ENCODE measurements at places on chromosomes 1 and 21. TPM values are rescaled to one million over a fixed set of nuclear protein-coding genes. Genes with fewer than 3 reads are reported as not detected.

The DDR2 gene
- 0.65 TPM for total RNA-seq

The HSPA6 gene
- 0.60 TPM for total RNA-seq

The MIXL1 gene
- total RNA-seq = not detected

The CELA3B gene
- total RNA-seq = not detected

DNA sequence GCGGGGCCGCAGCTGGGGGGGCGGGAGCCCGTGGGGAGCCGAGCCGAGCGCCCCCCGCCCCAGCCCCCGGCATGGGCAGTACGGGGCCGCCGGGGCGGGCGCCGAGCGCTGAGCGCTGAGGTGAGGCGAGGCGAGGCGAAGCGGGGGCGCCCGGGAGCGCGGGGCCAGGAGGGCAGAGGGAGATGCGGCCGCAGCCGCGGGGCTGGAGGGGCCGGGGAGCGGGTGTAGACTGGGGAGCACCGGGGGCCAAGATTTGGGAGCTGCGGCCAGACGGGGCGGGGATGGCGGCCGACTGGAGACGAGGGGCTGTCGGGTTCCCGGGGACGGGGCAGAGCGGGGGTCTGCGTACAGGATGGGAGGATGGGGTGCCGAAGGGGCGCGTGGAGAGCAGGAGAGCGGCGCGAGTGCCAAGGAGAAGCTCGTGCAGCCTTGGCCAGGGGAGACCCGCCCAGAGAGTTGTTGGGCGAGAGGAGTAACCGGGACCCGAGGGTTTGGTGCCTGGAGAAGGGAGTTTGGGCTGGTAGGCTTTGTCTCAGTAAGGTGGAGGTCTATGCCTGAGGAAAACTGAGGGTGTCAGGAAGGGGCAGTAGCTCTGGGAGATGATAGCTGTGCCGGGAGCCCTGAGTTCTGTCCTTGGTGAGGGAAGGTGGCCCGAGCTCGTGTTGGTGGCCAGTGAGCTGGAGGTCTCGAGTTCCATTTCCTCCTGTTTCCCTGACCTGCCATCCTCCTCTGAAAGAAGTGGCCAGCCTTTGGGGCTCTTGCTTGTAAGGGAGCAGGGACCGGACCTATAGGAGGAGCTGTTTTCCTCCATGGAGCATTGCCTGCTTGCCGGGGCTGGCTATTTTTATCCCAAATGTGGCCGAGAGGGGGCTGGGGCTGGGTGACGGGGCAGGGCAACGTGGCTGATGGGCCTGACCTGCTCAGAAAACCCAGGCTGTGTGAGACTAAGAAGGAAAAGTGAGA lies 539 bp downstream of the ATP8B2 start:
- peak; percentile 63 for DNase-seq

DNA sequence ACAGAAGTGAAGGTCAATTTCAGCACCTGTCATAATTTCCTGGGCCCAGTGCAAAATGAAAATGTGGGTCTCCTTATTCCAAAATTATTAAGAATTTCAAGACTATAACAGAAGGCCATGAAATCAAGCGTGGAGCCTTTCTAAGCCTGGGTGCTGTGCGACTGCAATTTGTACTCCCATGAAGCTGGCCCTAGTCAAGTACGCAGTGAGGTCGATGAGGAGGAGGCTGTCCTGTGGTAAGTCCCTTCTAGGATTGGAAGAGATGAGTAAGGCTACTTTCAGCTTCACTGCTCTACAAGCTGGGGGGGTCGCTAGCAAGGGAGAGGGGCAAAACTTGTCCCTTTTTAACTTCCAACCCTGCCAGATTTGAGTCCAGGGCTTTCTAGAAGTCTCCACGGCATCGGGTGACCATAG lies 410 bp upstream of the NUDC start:
- no peak for DNase-seq

DNA sequence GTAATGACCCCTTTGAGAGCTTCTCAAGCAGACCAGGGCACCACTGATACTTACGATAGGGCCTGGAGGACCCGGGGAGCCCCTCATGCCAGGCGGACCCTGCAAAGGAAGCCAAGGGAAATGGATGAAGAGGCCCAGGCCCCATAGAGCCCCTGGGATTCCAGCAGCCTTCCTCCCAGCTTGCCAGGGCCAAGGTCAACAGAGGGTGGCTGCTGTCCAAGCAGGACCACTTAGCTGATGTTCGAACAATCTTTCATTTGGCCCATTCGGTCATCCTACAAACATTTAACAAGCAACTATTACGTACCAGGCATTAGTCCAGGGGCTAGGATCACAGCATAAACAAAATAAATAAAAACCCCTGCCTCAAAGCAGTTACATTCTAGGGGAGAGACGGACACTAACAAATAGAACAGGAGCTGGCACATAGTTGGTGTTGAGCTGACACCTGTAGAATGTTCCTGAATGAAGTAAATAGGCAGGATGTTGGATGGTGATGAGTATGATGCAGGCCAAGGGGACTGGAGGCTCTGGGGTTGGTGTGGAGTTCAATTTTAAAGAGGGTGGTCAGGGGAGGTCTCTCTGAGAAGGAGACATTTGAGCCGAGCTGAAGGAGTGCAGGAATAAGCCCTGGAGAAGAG lies 27.0 kb upstream of the PEF1 start:
- no peak for DNase-seq

- peak; percentile 74 for DNase-seq
These were observed 21.5 kb downstream of the RAP1GAP start for GRCh38 chr1:21647431-21648351.

DNA sequence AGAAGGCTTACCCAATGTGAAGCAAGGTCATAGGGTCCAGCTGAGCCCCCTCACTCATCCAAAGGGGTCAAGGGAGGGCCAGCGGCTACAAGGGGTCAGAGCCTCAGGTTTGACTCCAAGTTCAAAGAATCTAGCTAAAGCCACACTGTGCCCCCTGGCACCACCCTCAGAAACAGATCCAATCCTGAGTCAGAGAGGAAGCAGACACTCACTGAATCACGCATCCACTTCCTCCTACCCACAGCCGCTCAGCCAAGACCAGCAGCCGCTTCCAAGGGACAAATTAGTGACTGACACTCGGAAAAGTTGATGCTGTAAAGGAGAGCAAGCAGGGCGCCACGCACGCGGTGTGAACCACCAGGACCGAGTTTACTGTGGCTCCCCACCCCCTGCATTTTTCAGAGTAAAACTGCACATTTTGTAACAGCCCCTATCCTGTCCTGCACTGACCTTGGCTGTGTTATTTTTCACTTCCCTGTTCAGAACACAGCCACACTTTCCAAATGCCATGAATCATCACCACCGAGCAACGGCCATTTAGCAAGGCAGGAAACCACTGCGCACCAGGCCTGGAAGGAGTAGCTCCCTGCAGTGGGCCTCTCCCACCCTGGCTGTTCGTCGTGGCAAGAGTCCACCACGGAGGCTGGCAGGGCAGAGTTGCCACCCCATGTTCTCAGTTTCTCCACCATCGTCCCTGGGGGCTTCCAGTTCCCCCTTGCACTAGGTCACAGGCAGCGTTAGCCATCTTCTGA lies 147.8 kb downstream of the TOMM20 start:
- no peak for DNase-seq

- DNase-seq = no peak
These were observed 126.0 kb downstream of the NR5A2 start for GRCh38 chr1:200153277-200154055.

The GSTM1 gene
- not detected for total RNA-seq

The TSPEAR gene
- total RNA-seq = 0.32 TPM

DNA sequence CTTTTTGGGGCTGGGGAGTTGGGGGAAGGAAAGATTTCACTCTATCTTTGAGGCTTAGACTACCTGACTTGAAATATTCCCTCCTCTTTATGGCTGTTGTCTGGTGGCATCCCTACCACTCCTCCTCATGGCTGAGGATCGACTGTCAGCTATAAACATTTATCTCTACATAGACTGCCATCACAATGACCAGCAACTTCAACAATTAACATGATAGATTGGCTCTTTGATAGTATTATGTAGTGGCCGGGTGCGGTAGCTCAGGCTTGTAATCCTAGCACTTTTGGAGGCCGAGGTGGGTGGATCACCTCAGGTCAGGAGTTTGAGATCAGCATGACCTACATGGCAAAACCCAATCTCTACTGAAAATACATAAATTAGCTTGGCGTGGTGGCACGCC lies 72.4 kb downstream of the GABPA start:
- DNase-seq = no peak

DNA sequence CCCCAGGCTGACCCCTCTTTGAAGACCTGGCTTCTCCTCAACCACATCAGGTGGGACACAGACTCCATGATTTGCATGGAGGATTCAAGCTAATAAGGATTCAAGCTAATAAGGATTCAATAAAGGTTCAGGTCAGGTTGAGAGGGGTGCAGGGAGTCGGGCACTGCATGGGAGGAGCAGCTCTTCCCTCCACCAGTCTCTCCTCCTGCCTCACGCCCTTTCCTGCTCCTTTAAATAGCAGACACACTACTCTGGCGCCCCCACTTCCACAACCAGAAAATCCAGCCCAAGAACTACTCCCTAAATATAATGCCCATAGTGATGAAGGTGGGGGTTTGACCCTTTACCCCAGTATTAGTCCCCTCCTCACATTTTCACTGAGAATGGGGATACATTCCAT lies 7.1 kb downstream of the MEX3A start:
- DNase-seq = no peak

The CAMSAP2 gene
- 24.4 TPM for total RNA-seq

GRCh38 chr1:71835442-71835813 lies 446.9 kb downstream of the NEGR1 start:
- no peak for DNase-seq

DNA sequence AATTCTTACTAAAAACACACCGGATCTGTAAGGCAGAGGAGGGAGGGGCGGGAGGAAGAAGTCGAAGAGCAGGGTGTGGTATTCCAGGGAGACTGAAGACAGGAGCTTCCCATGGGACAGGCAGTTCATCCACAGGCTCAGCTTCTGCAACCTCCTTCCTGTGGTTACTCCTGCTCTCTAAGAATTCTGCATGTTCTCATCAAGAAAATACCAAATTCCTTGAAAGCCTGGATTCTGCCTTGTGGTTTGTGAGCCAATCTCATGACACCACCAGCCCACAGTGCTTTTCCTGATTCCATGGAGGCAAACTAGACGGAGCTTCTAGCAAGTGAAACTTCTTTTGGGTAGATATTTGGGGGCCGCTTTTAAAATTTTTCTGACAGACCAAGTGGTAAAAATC lies 1.1 kb upstream of the ST6GALNAC3 start:
- no peak for DNase-seq

GRCh38 chr1:27569088-27569460 lies 34.9 kb downstream of the AHDC1 start:
- DNase-seq = no peak

DNA sequence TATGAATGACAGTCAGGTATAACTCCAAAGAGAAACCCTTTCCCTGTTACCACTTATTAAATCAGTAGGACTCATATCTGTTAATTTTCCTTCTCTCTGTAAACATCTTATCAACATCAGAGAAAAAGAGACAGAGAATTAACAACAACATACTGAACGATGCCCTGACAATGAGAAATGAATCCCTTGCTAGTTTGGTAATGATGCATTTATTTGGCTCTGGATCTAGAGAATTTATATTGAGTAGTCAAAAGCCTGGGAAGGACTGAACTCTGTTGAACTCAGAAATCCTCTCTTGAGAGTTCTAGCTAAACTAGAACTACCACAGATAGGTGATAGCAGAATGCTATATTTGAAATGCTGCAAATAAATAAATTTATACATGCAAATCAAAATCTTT lies 325.6 kb downstream of the DISC1 start:
- no peak for DNase-seq

GRCh38 chr1:18667333-18667732 lies 36.7 kb downstream of the PAX7 start:
- no peak for DNase-seq

Data from Caco-2 (cell line).